ENCODE measurements at places on chromosomes 1 and 21. TPM values are rescaled to one million over a fixed set of nuclear protein-coding genes. Genes with fewer than 3 reads are reported as not detected.

The SLFNL1 gene
- total RNA-seq = 0.21 TPM

The CELA3A gene
- not detected for total RNA-seq

The PLPPR4 gene
- 1.5 TPM for total RNA-seq

The CLCA4 gene
- total RNA-seq = not detected

The ARID4B gene
- total RNA-seq = 17.6 TPM

The RNU1-3 gene
- 15,401 TPM for total RNA-seq

The SPRR2G gene
- not detected for total RNA-seq

The CAMTA1 gene
- total RNA-seq = 109 TPM

The HRNR gene
- not detected for total RNA-seq

The TRNP1 gene
- total RNA-seq = 45.2 TPM

DNA sequence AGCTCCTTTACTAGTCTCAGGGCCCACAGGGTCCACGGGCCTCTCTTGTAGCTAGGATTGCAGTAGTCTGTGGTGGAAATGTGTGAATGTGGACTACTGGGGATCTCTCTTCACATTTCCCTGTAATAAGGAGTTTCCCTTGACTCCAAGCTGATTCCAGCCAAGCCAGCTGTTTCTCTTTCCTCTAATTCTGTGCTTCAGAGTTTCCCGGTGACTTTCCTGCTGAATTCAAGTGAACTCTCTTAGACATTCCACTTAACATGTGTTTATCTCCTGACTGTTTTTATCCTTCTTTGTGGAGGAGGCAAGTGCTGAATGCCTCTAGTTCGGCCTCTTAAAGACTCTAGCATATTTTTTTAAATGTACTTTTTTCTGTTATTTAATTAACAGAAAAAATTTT is 354.0 kb upstream of the RGS18 start:
- DNase-seq = no peak

- DNase-seq = no peak
These were observed 6.1 kb upstream of the CD1A start for GRCh38 chr1:158248118-158248517.

GRCh38 chr1:30063621-30064280 is 659.6 kb downstream of the MATN1 start:
- DNase-seq = no peak

DNA sequence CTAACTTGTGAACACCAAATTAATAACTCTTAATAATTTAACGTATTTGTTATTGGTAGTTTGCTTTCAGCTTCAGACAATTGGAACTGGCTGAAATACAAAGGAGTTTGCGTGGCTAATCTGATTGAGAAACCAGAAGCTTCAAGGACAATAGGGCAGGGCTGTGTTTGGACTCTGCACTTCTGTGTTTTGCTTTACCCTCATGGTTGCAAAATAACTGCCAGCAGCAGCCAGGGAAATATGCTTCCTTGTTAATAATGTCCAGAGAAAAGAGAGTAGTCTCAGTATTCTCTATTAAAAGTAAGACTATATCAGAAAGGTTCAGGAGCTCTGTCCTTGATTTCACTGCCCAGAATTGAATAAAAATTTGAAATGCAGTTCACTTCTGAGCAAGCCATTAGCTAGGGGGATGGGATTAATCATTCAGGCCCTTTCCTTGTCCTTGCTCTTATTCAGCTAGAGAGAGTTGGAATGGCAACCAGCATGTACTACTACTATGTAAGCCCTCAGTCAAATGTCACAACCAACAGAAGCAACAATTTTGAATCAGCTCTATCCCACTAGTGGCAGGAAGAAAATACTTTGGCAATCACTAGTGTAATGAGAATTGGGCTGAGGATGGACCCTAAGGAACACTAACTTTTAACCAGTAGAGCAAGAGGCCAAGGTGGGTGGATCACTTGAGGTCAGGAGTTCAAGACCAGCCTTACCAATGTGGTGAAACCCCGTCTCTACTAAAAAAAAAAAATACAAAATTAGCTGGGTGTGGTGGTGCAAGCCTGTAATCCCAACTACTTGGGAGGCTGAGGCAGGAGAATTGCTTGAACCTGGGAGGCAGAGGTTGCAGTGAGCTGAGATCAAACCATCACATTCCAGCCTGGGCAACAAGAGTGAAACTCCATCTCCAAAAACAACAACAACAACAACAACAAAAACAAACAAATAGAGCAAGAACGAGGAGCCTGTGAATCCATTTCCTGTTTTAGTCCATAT is 76.8 kb downstream of the POU2F1 start:
- no peak for DNase-seq

DNA sequence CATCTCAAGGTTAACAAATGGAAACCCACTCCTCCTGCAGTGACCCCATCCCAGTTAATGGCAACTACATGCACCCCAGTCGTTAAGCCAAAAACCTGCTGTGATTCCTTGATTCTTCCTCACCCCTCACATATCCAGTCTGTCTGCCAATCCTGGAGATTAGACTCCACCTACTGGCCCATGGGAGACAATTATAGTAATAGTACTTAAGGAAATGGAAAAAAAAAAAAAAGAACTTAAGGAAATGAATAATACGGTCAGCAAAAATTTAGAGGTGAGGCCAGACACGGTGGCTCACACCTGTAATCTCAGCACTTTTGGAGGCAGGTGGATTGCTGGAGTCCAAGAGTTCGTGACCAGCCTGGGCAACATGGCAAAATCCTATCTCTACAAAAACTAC is 7.0 kb downstream of the NOL9 start:
- DNase-seq = no peak

GRCh38 chr21:38325731-38326420 is 69.1 kb downstream of the KCNJ15 start:
- no peak for DNase-seq

DNA sequence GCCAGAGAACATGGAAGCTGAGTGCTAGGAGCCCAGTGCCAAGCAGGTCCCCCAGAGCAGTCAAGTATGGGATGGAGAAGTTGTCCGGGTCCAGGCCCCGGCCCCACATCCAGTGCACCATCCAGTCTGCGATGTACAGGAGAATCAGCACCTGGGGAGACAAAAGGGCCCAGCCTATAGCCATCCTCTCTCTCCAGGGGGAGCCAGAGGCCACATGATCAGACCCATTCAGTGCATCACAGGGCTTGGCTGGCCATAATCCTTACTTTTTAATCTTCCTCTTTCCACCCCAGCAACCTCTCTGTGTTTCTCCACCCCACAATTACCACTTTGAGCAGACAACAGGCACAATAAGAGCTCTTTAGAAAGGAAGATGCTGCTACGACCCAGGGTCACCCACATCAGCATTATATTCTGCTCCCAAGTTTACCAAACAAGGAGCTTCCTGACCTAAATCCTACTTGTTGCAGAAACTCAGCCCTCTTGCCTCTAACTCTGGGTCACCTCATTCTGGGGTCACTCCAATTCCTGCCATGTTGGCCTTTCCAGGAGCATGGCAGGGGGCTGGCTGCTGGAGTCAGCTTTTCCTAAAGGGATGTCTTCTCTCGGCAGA is 16.4 kb upstream of the RAB29 start:
- peak; percentile 63 for DNase-seq

DNA sequence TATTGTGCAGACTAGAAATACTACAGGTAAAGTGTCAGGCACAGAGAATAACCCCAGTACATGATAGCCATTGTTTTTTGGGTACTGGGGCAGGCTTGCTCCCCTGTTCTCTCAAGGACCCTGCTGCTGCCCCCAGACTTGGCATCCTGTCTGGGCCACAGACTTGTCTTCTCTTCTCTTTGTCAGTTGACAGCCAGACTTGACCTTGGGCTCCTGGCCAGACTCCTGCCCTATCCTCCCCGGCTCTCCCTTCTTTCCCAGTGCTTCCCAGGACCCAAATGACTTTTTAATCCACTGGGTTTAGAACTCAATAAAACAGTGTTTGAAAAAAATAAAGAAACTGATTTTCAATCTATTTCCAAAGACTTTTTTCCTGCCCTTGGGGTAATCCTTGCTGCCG is 43.2 kb downstream of the ZSCAN20 start:
- DNase-seq = no peak

DNA sequence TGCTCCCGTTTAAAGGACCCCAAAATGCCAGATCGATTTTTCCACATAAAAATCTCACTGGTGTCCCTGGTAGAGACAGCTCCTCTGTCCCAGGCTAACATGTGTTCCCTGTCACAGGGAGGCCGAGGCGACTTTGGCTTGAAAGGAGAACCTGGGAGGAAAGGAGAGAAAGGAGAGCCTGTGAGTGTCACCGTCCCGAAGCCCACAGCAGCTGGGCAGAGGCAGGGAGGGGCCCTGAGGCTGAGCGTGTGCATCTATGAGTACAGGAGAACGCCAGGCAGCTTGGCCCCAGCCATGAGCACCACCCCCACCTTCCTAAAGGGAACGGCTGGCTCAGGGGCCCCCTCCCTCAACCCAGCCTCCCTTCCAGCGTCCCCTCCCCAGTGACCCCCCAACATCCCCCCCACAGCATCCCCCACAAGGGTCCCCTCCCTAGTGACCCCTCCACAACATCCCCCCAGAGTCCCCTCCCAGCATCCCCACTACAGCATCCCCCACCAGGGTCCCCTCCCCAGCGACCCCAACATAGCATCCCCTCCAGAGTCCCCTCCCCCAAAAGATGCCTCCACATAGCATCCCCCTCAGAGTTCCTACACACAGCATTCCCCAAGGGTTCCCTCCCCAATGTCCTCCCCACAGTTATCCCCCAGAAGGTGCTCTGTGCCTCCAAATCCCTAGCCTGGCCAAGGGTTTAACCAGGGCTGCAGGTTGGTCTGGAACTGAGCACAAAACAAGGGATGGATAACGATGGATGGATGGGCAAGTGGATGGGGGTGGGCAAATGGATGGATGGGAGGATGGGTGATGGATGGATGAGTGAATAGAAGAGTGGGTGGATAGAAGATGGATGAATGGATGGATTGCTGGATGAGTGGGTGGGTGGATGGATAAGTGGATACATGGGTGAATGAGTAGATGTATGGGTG is 25.1 kb downstream of the COL6A2 start:
- DNase-seq = peak; percentile 17

- no peak for DNase-seq
These were observed 99.7 kb upstream of the BEND5 start for GRCh38 chr1:48876330-48876785.

DNA sequence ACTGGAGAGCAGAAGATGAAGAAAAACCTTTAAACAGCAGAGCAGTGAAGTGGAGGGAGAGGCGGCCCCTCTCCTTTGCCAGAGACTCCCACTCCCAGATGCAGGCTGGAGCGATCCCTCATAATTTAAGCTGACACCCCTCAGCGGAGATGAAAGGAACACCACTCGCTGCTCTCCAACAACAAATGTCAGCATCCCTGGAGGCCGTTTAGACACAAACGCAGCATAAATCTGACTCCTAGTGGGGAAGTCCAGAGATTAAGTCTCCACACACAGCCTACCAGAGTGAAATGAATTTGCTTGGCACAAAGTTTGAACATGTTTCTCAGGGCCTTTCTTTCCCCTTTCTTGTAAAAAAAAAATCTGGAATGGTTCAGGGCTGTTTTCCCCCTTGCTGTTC is 137.8 kb downstream of the LMX1A start:
- DNase-seq = no peak

- DNase-seq = peak; percentile 20
These were observed 47.2 kb downstream of the MORN1 start for GRCh38 chr1:2344121-2344681.

- DNase-seq = no peak
These were observed 78.4 kb downstream of the CD58 start for GRCh38 chr1:116492358-116492811.

Data from left cardiac atrium (tissue), 4 donors.